ENCODE measurements at places on chromosomes 11 and 22.

- no peak for DNase-seq
Measured at GRCh38 chr11:23112987-23113886, 253.0 kb upstream of the CCDC179 start.

DNA sequence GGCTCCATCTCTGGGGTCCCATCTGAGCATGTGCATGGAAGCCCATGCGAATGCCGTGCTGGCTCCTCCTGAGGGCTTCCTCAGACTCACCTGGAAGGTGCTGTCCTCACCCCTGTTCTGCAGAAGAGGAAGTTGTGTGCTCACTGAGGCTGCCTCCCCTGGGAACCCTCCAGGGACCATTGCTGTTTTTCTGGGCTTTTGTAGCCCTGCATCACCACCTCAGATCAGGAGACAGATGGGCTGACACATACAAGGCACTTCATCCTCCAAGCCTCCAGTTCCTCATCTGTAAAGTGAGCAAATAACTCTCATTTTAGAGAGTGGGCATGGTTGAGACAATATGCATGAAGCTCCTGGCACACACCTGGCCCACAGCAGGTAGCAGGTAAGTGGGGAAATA lies 12.1 kb upstream of the LRRC32 start:
- DNase-seq = no peak

DNA sequence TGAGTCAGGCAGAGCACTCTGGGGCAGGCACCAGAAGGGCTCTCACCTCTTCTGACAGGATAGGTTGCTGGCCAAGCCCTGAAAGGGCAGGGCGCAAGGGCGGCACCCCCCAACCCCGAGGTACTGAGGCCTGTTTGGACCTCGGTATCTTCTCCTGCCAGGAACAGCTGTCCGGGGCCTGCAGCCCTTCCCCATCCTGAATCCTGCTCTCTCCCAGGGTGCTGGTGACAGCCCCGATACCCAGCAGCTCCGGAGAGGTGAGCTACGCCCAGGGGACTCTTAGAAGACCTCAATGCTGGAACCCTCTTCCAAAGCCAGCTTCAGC lies 79.1 kb downstream of the PHF21B start:
- DNase-seq = no peak

DNA sequence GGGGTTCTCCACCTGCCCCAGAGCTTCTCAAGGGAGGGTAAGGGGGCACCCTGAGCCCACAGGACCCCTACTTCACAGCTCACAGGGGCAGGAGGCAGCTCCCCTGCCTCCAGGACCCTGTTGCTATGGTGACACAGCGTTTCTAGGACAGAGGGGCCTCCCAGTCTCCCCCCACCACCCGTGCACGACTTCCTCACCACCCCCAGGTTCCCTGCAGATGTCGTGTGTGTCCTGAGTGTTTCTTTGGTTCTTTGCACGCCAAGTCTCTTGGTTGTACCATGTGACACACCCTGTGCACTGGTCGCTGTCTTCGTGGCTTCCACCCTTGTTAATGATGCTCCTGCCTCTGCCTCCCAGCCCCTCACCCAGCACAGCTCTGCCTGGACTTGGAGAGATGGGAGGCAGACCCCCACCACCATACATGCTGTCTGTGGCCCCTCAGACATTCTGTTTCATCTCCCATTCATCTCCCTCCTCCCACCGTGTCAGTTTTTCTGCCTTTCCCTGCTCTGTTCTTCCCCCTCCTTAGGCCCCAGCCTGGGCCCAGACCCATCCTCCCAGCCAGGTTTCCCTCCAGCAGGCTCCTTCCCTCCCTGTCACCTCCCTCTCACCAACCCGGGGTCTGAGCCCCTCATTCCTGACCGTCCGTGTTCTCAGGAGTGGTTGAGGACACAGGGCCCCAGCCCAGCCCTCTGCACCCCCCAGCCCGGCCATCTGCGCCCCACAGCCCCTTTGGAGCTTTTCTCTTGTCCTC lies 24.5 kb upstream of the RAB1B start:
- DNase-seq = no peak

DNA sequence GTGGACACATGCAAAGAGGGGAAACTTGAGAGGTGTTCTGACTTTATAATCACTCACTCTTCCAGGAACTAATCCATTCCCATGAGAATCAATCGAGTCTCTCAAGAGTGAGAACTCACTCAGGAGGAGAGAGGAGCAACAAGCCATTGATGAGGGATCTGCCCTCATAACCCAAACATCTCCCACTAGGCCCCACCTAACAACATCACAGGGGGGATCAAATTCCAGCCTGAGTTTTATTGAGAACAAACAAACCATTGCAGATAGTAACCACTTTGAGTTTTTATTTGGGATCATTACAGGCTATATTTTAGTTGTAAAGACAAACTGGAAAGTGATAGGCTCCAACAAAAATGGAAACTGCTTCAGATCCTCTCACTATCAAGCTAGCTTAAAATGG lies 328.8 kb upstream of the CTSC start:
- DNase-seq = no peak
